Large intestine (tissue), 12 donors: ENCODE measurements at places on chromosomes 16 and 17. TPM values are rescaled to one million over a fixed set of nuclear protein-coding genes. Genes with fewer than 3 reads are reported as not detected.
A peak's percentile ranks its signal among the peaks of the same experiment; 100 is the strongest.

- H3K4me1 ChIP-seq = no peaks in the 10 kb centered on the region
- no peak overlapping the region for H3K27ac ChIP-seq
- DNase-seq = no peak
- peaks cover 22% of the 10 kb centered on the region for H3K27me3 ChIP-seq
Measured at GRCh38 chr16:54193013-54193664, 93.4 kb downstream of the IRX3 start.

- H3K4me3 ChIP-seq = no peak overlapping the region
- H3K27me3 ChIP-seq = peaks cover 46% of the 10 kb centered on the region
- no peaks in the 10 kb centered on the region for H3K36me3 ChIP-seq
- no peak overlapping the region for H3K27ac ChIP-seq
Measured at GRCh38 chr16:89199241-89200123, 855 bp downstream of the SLC22A31 start.

GRCh38 chr17:307741-308507, 44.7 kb downstream of the RPH3AL start:
- peak overlapping the region; percentile 65 for H3K27ac ChIP-seq
- H3K36me3 ChIP-seq = no peaks in the 10 kb centered on the region
- no peak overlapping the region for H3K4me3 ChIP-seq
- H3K4me1 ChIP-seq = peaks cover 6% of the 10 kb centered on the region

DNA sequence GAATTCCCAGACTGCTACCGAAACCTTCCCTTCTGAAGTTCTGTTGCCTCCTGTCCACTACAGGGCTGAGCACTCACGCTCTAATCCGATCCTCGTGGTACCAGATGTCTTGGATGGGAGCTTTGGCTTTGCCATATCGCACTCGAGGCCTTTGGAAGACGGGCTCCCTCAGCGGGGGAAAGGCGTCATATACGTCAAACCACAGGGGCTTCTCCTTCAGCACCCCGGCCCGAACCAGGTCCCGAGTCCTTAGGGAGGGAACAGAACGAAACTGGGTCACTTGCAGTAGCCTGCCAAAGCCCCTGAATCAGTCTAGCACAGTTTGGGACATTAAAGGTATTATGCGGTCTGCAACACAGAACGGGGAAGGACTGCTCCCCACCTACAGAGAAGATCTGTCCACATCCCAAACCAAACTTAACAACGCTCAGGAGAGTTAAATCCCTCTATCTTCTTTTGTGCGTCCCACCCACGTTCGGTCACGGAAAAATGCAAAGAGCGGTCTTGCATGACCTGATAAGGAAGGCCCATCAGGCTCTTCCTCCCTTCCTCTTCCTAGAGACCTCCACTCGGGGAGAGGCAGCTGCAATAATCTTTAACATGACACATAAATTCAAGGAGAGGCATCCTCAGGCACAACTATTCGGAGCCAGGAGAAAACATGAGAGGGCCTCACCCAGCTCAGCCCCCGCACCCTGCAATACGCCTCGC, 526 bp downstream of the MRPS23 start:
- no peaks in the 10 kb centered on the region for H3K27me3 ChIP-seq
- H3K27ac ChIP-seq = peak overlapping the region; percentile 24
- peaks cover 29% of the 10 kb centered on the region for H3K4me1 ChIP-seq
- H3K36me3 ChIP-seq = peaks cover 5% of the 10 kb centered on the region
- DNase-seq = no peak

GRCh38 chr17:63735691-63736090, 5.9 kb downstream of the STRADA start:
- DNase-seq = no peak
- H3K27ac ChIP-seq = no peak overlapping the region
- H3K4me1 ChIP-seq = no peaks in the 10 kb centered on the region
- no peak overlapping the region for H3K4me3 ChIP-seq

DNA sequence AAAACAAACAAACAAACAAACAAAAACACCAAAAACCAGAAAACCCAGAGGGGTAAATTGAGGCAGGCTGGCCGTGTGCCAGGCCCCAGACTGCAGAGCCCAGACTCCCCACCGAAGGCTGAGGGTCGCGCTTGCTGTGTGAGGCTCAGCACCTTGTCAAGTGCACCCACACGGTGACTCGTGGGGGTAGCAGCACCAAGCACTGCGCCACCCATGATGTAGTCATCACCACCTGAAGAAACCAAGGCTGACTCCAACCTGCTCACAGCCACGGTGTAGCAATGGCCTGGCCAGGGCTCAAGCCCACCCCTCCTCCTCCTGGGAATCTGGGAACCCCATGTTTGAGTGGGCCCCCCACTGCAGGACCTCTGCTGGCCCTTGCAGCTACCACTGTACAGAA, 11.9 kb downstream of the MCRIP1 start:
- peak overlapping the region; percentile 95 for H3K27ac ChIP-seq
- no peaks in the 10 kb centered on the region for H3K27me3 ChIP-seq
- DNase-seq = no peak
- H3K4me3 ChIP-seq = no peak overlapping the region
- H3K4me1 ChIP-seq = peaks cover 21% of the 10 kb centered on the region

DNA sequence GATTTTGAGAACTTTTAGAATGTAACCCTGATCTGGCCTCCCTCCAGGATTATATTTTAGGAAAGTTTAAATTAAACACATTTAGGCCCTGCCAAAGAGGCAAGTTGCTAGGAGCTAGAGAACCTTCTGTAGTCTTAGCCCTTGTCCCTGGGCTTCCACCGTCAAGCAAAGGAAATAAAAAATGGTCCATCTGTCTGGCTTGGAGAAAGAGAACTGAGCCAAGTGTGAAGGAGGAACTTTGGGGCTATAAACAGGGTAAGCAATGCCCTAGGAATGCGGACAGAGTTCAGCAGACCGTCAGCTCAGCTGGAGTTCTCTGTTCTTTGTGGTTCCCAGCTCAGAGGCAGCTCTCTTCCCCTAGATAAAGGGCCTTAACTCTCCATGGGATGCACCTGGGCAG, 29.6 kb downstream of the RCVRN start:
- H3K27ac ChIP-seq = no peak overlapping the region
- H3K27me3 ChIP-seq = no peaks in the 10 kb centered on the region
- no peaks in the 10 kb centered on the region for H3K36me3 ChIP-seq

- no peak overlapping the region for H3K4me3 ChIP-seq
- DNase-seq = no peak
- no peaks in the 10 kb centered on the region for H3K27me3 ChIP-seq
Measured at GRCh38 chr17:68383120-68383442, 74.2 kb downstream of the WIPI1 start.

DNA sequence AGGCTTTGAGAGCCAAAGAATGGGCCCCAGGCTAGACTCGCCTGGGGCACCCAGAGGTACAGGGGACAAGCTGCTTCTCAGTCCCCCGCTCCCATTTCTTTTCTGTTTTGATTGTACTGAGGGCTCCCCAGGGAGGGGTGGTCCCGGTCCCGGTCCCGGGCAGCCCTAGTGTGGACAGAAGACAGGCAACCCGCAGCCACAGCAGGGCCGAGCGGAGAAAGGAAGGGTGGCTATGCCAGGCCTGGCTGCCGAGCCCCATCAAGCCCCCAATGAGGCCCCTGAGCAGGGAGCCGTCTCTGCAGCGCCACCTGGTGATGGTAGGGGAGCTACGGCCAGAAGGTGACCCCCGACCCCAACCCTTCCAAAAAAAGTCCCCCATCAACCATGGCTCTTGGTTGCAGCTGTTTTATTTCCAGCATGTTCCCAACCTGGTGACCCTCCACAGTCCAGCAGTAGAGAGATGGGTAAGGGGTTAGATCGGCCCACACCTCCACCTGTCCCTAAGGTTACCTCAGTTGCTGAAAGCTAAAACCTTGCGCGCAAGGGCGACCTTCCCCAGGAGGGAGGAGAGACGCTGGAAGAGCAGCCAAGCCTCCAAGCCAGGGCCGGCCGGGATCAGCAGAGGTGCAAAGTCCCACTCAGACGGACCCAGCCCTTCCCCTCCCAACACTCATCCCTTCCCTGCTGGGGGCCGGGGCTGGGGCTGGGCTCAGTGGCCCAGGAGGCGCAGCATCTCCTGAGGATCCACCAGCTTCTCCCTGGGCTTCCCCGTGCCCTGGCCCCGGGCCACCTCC, 2.6 kb upstream of the GRIN2C start:
- H3K27ac ChIP-seq = no peak overlapping the region
- DNase-seq = peak; percentile 56
- peaks cover 20% of the 10 kb centered on the region for H3K4me1 ChIP-seq
- H3K36me3 ChIP-seq = no peaks in the 10 kb centered on the region
- H3K4me3 ChIP-seq = no peak overlapping the region
- H3K27me3 ChIP-seq = peaks cover 50% of the 10 kb centered on the region

- peaks cover 54% of the 10 kb centered on the region for H3K36me3 ChIP-seq
- H3K4me3 ChIP-seq = no peak overlapping the region
- no peaks in the 10 kb centered on the region for H3K27me3 ChIP-seq
- no peak for DNase-seq
- no peak overlapping the region for H3K27ac ChIP-seq
Measured at GRCh38 chr16:4806280-4806679, 3.8 kb upstream of the ROGDI start.

DNA sequence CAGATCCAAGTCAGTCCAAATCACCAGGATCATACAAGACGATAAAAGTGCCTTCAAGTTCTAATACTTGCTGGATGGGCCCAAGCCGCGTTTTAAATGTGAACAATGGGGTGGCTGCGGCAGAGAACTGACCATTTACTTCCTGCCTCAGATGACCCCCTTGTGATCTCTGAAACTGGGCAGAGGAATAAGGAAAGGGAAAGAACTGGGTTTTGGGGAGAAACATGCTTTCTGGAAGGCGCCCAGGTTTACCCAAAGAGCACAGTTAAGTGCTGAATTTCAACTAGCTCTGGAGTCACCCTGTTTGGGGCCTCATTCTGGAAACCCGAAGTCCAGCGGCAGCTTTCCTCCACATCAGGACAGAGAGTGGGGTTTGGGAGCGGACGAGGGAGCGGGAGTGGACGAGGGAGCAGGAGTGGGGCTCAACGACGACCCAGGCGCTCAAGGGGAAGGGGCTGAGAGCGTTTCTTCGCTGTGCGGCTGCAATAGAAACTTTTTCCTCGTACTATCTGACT, 1.6 kb downstream of the FAM20A start:
- H3K4me1 ChIP-seq = peaks cover 16% of the 10 kb centered on the region
- peak overlapping the region; percentile 93 for H3K27ac ChIP-seq
- peak overlapping the region; percentile 61 for H3K4me3 ChIP-seq
- no peaks in the 10 kb centered on the region for H3K36me3 ChIP-seq

DNA sequence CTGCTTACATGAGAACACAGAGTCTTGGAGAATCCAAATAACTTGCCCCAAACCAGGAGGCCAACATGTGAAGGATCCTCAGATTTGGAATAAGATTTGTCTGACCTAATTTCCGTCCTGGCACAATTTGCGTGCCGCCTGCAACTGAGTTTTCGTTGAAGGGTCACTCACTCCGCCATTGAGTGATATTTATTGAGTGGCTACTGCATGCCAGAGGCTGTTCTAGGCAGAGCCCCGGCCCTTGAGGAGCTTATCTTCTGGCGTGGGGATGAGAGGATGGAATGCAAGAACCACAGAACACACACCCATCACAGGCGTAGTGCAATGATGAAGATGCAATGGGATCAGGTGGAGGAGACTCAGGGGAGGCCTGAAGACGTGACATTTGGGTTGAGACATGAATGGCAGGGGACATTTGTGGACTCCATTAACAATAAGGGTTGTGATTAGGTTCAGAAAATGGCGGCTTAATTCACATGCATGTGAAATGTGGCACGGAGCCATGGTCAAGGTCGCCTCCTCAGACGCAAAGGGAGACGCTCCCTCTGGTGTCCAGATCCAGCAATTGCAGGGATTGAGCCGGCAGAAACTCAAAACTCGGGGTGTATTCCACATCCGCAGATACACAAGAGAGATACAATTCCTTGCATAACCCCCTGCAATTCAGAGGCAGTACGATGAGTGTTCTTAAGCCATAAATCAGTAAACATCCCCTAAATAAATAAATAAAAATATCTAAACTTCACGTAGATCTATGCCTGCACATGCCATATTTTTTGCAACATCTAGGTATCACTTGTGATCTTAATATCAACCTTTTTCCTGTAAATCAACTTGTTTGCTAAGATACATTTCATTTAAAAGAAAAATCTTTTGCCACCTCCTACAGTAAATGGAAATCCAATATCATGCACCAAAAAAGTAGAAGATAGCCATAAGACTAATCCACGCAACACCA, 57.9 kb upstream of the CACNG4 start:
- no peaks in the 10 kb centered on the region for H3K36me3 ChIP-seq
- no peak overlapping the region for H3K27ac ChIP-seq
- no peak overlapping the region for H3K4me3 ChIP-seq

DNA sequence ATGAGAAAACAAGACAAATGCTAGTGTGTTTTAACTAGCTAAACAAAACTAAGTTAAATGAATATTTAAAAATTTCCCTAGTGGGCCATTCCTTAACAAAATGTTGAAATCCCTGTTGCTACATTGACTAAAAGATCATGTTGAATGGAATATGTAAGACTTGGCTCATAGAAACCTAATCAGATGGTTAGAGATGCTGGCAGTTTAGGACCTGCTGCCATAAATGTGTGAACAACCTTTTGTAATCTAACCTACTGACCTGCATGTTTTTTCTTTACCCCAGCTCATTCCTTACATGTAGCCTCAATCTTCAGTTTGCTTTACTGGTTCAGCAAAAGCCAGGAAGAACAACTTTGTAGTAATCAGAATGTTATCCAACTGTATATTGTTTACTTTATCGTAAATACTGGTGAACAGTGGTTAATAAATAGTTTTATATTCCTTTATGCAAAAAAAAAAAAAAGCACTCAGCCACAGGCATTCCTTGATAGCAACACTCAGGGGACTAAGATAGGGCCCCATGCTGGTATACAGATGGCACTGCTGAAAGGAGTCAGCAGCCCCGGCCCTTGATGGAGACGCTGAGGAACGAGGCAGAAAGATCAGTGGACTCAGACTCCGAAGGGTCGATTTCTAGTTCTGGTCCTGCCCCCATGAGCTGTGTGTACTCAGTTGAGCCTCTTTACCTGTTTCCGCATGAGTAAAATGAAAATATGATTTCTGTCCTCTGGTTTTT, 78.2 kb downstream of the MARF1 start:
- H3K36me3 ChIP-seq = no peaks in the 10 kb centered on the region
- no peak overlapping the region for H3K4me3 ChIP-seq
- no peak for DNase-seq
- no peaks in the 10 kb centered on the region for H3K27me3 ChIP-seq
- H3K4me1 ChIP-seq = no peaks in the 10 kb centered on the region

Gene UMOD
- not detected for polyA plus RNA-seq

Gene SPHK1
- polyA plus RNA-seq = 3.1 TPM

Gene MYO15A
- 2.0 TPM for polyA plus RNA-seq

Gene CA7
- polyA plus RNA-seq = 12.1 TPM

Gene RAP1GAP2
- 21.3 TPM for polyA plus RNA-seq

Gene TP53TG3F
- not detected for polyA plus RNA-seq
